Lung microvascular endothelial cell (primary cell): ENCODE measurements at places on chromosomes 16 and 17.

- DNase-seq, result no peak
Measured at GRCh38 chr16:1895068-1895467, 23.1 kb upstream of the MEIOB start.

DNA sequence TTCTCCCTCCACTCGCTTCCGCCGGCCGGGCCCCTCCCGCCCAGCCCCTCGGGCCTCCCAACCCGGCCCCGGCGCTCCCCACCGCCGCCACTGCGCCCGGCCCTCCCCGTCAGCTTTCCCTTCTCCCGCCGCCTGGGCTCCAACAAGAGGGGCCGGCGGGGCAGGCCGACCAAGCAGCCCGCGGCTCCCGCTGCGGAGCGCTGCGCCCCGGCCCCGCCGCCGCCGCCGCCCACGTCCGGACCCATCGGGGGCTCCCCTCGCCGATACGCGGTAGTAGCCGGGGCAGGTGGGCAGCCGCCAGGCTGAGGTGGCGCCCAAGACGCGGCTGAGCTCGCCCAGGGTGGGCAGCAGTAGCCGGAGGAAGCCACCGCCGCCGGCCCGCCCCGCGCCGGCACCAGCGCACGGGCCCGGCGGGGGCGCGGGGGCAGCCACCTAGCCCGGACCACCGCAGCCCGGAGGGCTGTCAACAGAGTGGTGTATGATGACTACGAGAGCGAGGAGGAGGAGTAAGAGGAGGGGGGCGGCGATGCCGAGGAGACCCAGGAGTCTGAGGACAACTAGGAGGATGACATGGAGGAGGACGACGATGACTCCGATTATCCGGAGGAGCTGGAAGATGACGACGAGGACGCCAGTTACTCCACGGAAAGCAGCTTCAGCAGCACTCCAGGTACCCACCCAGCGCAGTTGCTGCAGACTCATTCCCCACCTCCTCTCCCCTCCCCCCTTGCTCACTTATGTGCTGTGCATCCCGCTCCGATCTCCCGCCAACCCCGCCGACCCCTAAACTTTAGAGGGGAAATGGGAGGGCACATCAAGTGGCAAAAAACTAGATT lies 498 bp downstream of the LRRC37B start:
- peak; percentile 39 for DNase-seq

- DNase-seq, result no peak
Measured at GRCh38 chr16:26252598-26252997, 560.8 kb downstream of the HS3ST4 start.

DNA sequence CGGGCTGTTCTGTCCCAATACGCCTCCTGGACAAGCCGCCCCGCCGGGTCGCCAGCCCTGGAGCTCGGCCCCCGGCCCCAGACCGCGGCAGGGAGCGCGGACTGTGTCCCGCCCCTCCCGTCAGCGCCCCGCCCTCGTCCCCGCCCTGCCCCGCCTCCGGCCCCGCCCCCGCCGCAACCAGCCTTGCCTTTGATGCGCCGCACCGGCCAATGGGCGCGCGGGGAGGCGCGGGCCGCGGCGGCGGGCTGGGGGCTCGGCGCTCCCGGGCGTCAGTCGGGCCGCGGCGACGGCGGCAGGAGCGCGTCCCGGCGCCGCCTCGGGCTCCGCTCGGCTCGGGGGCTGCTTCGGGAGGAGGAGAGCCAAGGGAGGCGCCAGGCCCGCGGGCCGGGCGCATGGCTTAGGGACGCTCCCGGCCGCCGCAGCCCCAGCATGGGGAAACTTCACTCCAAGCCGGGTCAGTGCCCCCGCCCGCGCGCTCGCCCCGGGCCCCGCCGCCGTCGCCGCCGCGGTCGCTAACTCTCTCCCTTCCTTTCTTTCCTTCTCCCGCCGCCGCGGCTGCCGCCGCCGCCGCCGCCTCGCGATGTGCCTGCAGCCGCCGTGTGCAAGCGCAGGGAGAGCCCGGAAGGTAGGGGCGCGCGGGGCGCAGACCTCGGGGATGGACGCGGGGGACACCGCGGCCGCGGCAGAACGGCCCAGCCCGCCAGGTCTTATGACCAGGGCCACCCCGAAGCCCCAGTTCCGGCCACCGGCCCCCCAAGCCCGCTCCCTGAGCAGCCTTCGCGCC lies at the start of gene NKD1:
NKD1 (plus strand) TSS at position 272 of the 784 bp plus-strand sequence; CDS start at position 430, 158 bp downstream.
- peak; percentile 46 for DNase-seq

DNA sequence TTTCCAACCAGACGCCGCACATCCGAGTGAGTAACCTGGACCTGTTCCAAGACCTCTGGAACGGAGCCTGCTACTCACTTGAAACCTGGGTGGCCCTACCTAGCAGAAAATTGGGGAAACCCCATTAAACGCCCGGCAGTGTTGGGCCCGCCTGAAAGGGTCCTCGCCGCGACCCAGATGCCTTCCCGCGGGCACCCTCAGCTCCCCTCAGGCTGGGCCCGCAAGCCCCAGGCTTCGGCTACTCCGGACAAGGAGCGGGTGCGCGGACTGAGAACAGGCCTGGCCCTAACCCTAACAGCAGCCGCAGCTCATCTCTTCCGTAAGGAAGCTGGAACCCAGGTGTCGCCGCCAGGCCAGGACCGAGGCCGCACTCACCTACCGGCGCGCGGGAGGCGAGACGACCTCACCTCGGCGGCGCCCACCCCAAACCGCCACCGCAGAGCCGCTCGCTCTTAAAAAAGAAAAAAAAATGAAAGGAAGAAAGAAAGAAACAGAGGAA lies 344 bp downstream of the PSME3IP1 start:
- peak; percentile 84 for DNase-seq

DNA sequence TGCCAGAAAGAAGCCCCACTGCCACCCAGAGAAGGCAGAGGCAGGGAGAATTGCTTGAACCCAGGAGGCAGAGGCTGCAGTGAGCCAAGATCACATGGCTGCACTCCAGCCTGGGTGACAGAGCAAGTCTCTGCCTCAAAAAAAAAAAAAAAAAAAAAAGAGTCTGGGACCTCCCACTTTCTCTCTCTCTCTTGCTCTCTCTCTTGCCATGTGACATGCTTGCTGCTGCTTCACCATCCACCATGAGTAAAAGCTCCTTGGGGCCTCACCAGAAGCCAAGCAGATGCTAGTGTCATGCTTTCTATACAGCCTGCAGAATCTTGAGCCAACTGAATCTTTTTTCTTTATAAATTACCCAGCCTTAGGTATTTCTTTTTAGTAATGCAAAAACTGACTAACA lies 21.5 kb upstream of the SRSF1 start:
- DNase-seq, result no peak

- DNase-seq, result no peak
Measured at GRCh38 chr17:78965491-78965924, 14.2 kb downstream of the LGALS3BP start.

- peak; percentile 70 for DNase-seq
Measured at GRCh38 chr16:80614908-80615671, 74.3 kb downstream of the DYNLRB2 start.

DNA sequence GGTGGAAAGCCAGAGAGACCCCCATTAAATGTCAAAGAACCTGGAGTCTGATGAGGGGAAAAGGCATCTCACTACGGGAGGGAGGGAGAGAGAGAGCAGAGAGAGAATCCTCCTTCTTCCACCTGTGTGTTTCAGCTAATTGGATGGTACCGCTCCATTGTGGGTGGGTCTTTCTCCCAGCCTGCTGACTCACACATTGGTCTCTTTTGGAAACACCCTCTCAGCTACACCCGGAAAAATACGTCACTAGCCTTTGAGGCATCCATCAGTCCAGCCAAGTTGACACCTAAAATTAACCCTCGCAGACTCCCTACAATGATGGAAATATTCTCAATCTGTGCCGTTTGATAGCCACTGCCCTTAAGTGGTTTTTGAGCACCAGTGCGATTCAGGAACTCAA lies 100.4 kb downstream of the ELAC2 start:
- DNase-seq, result no peak

GRCh38 chr17:38508954-38509771 lies 80.9 kb downstream of the ARHGAP23 start:
- peak; percentile 85 for DNase-seq

DNA sequence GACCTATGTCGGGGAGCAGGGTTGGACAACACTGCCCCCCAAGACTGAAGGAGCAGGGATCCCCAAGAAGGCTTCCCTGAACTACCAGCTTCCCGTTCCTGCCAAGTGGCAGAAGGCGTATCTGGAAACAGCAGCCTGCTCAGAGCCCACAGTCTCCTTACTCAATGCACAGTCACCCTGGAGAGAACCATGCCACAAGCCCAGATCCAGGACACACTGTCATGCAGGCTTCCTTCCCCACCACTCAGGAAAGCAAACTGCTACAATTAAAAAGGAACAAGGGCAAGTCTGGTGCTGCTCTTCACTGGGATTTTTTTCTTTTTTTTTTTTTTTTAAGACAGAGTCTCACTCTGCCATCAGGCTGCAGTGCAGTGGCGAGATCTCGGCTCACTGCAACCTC lies 8.2 kb downstream of the WDR45B start:
- no peak for DNase-seq

GRCh38 chr17:65489413-65490155 lies 71.9 kb downstream of the AXIN2 start:
- no peak for DNase-seq

- DNase-seq, result no peak
Measured at GRCh38 chr17:77364381-77364911, 223.7 kb downstream of the SEC14L1 start.

GRCh38 chr17:58870747-58871146 lies 115.1 kb downstream of the PPM1E start:
- peak; percentile 1 for DNase-seq

GRCh38 chr16:49631187-49632041 lies 224.5 kb downstream of the ZNF423 start:
- DNase-seq, result no peak

DNA sequence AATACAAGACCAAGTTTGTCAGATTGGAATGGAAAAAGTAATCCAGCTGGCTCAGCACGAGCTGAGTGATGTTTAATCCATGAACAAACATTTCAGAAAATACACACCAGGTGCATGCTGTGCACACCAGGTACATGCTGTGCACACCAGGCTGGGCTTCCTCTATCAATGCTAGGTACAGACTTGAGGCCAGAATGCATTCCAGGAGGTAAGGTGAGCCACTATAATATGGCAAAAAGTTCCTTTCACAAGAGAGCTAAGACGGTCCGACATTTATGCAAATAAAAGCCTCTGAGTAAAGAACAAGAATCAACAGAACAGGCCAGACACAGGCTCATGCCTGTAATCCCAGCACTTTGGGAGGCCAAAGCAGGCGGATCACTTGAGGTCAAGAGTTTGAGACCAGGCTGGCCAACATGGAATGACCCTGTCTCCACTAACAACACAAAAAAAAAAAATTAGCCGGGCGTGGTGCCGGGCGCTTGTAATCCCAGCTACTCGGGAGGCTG lies 128.2 kb downstream of the ZNF778 start:
- no peak for DNase-seq

DNA sequence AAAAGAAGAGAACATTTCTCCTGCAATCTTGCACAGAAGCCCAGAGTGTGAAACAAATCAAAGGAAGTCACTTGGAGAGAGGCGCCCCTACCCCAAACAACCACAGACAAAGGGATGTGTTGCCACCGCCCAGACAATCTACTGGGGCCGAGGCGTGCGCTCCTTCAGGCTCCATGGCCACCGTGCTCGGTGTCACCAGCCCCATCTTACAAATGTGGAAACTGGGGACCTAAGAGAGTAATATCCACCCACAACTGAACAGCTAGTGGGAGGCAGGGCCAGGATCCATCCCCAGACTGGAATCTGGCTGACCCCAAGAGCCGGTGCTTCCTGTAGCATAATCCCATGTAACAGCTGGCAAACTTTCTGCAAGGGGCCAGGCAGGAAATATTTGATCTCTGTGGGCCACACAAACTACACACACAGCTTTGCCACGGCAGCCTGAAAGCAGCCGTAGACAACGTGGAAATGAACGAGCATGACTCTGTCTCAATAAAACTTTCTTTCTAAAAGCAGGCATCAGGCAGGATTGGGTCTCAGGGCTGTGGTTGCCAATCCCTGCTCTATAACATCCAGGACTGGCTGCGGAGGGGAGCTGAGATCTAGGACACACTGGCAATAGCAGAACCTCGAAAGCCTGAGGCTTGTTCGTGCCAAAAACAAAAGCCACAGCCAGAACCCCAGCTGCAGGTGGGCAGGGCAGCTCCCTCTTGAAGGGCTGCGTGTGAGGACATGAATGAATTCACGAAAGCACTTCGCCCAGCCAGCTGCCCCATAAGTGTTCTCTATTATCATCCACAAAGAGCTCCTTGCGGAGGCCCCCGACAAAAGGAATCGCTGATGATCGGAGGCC lies 26.6 kb upstream of the GINS2 start:
- peak; percentile 85 for DNase-seq

DNA sequence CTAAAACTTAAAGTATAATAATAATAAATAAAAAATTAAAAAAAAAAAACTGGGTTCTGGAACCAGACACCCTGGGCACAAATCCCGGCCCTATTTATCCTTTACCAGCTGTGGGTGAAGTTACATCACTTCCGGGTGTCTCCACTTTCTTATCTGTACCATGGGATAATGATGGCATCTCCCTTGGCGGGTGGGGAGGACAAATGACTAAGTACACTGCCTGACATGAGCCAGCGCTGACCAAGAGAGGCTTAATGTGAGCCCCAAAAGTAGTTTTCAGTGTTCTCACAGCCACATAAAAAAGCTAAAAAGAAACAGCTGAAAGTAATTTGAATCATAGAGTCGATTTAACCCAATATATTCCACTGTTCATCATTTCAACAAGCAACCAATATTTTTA lies 424.9 kb downstream of the SOX9 start:
- DNase-seq, result no peak

DNA sequence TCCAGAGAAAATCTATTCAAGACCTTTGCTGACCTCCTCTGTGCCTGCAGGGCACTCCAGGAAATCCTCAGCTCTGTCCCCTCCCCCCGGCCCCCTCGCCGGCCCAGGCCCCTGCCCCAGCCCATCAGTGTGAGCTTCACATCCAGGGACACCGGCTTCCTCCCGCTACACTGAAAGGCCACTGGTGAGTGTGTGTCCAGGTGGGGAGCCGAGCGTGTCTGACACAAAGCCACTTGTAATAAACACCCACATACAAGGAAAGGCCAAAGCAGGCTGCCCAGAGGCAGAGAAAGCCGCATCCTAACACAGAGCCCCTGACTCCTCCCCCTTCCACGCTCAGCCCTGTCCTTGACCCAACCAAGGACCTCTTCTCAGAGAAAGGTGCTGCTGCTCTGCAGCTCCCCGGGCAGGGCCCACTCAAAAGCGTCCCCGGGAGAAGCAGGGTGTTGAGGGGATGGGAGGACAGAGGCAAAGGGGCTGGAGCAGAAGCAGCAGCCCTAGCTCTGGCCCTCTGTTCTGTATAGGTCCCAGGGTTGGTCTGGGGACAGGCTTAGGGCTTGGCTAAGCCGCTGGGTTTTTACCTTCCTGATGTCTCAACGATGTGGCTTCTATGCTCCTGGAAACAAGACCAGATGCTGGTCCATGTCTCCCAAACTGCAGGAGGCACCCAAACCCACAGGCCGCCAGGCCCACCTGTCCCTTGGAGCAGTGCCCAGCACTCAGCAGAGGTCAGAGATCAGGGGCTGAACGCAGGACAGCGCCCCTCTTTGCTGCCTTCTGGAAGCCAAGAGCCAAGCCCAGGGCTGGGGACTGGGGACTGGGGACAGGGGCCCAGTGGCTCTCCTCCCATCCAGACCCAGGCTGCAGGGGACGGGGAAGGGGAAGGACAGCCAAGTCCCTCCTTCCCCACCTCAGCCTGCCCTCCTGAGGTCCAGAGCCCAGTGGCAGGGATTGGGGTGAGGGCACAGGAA lies 15.3 kb downstream of the MNT start:
- DNase-seq, result no peak

- DNase-seq, result peak; percentile 53
Measured at GRCh38 chr17:57085448-57086068, 512 bp downstream of the AKAP1 start.
